Osteoblast (primary cell): ENCODE measurements at places on chromosomes 5 and 9.
A peak's percentile ranks its signal among the peaks of the same experiment; 100 is the strongest.

DNA sequence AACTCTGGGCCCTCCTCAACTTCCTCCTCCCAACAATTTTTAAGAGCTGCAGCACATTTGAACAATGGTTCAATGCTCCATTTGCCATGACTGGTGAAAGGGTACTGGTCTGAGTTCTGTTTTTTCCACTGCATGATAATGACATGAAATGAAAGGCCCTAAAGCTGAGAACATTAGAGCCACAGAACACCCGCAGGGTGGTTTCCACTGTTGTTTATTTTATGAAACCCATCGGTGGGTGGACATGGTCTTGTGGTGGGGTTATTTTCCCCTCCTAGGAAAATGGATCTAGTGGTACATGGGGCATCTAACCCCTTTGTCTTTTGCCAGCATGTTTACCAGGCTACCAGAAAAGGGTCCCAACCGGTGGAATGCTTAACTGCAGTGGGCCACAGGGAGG, 71.8 kb downstream of the SMARCA2 start:
- DNase-seq, result no peak
- peaks cover 37% of the 10 kb centered on the region for H3K36me3 ChIP-seq
- H3K4me1 ChIP-seq, result peaks cover 5% of the 10 kb centered on the region
- no peak overlapping the region for H3K27ac ChIP-seq
- no peaks in the 10 kb centered on the region for H3K27me3 ChIP-seq
- no peak overlapping the region for H3K4me3 ChIP-seq

- H3K36me3 ChIP-seq, result peaks cover 38% of the 10 kb centered on the region
- DNase-seq, result no peak
- H3K4me3 ChIP-seq, result no peak overlapping the region
- peaks cover 18% of the 10 kb centered on the region for H3K4me1 ChIP-seq
- peak overlapping the region; percentile 71 for H3K27ac ChIP-seq
Observed at GRCh38 chr5:65152131-65152530, 329.6 kb downstream of the ADAMTS6 start.

- H3K36me3 ChIP-seq, result no peaks in the 10 kb centered on the region
- H3K4me1 ChIP-seq, result no peaks in the 10 kb centered on the region
- no peak overlapping the region for H3K27ac ChIP-seq
- no peaks in the 10 kb centered on the region for H3K27me3 ChIP-seq
Observed at GRCh38 chr5:122942164-122942914, 94.2 kb downstream of the PPIC start.

- H3K27ac ChIP-seq, result no peak overlapping the region
- H3K4me1 ChIP-seq, result no peaks in the 10 kb centered on the region
- no peaks in the 10 kb centered on the region for H3K36me3 ChIP-seq
- no peak overlapping the region for H3K4me3 ChIP-seq
- DNase-seq, result no peak
Observed at GRCh38 chr9:134913713-134914500, 3.8 kb downstream of the FCN1 start.

DNA sequence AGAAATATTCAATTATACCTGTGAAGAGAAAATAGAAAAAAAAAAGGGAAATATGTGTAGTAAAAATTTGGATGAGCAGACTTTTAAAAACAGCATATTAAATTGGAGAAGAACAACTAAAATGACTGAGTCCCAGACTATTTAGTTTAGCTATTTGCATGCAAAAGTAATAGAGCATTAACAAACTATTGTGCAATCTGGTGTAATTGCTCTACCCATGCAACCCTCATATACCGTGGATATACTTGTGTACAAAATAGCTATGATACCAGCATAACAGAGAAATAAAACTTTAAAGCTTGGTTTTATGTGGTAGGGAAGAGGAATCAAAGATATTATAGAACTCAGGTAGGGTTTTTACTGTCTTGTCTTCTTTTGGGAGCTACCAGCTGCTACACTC, 78.7 kb upstream of the PRDM9 start:
- no peaks in the 10 kb centered on the region for H3K27me3 ChIP-seq
- no peaks in the 10 kb centered on the region for H3K36me3 ChIP-seq
- no peak overlapping the region for H3K4me3 ChIP-seq
- no peak for DNase-seq
- H3K4me1 ChIP-seq, result no peaks in the 10 kb centered on the region
